ENCODE measurements at places on chromosomes 16 and 17. TPM values are rescaled to one million over a fixed set of nuclear protein-coding genes. Genes with fewer than 3 reads are reported as not detected.

Gene CLEC3A
- total RNA-seq = not detected

Gene TMC8
- not detected for total RNA-seq

Gene SCARF1
- total RNA-seq = 0.64 TPM

Gene TBC1D3H
- total RNA-seq = not detected

Gene ABCA8
- 2.2 TPM for total RNA-seq

Gene AARS1
- 164 TPM for total RNA-seq

Gene TMEM235
- total RNA-seq = not detected

Gene ARHGAP44
- total RNA-seq = 0.64 TPM

Gene SRCIN1
- not detected for total RNA-seq

Gene KRT25
- not detected for total RNA-seq

Gene SLC13A2
- not detected for total RNA-seq

Gene PRR35
- total RNA-seq = not detected
